Renal cortex interstitium (tissue), 15 donors: ENCODE measurements at places on chromosomes 1 and 21. TPM values are rescaled to one million over a fixed set of nuclear protein-coding genes. Genes with fewer than 3 reads are reported as not detected.

DNA sequence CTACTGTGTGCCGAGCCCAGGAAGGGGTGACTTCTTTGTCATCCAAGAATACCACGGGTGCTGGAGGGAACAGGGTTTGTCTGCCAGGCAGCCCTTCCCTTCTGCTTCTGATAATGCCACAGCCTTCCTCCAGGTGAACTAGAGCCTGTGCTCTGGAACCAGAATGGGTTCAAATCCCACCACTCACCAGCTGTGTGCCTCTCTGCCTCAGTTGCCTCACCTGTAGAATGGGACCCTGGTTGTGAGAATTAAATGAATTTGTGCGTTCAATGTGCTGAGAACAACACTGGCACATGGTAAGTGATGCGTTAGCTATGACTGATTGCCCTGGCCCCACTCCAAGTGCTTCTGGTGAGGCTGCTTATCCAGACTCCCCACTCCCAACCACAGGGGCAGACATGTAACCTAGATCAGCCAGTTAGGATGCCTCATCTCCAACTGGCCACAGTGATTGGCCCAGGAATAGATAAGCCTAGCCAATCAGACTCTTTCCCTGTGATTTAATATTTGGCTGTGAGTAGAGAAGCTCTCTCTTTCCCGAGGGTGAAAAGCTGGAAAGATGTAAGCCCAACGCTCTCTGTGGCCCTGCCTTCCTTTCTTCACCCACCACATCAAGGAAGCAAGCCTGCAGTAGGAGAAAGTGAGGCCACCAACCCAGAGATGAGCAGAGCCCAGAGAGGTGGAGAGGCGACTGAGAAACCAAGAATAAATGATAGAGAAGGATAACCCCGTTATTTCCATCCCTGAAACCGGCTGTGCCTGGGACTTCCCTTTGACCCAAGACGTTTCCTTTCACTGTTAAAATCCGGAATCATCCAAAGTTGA lies 20.8 kb upstream of the LAPTM5 start:
- DNase-seq, result no peak

- no peak for DNase-seq
Observed at GRCh38 chr1:109047339-109047738, 5.4 kb upstream of the WDR47 start.

GRCh38 chr1:99782920-99783319 lies 16.5 kb upstream of the FRRS1 start:
- DNase-seq, result no peak

DNA sequence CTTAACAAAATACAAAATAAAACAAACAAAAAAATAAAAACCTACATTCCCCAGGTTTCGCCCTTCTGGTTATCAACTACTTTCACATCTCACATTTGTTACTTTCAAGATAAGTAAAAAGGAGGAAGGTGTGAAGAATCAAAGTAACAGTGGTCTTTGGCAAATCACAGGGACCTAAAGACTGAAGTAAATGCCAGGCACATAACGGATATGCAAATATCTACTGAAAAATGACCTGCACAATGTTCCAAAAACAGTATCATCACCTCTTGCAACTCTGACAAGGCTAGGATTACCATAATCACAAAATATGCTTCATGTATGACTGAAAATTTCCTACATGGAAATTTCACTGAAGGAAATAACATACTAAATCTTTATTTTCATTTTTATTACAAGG lies 29.3 kb downstream of the COP1 start:
- DNase-seq, result no peak

GRCh38 chr1:61332196-61332753 lies 249.9 kb downstream of the NFIA start:
- DNase-seq, result no peak

DNA sequence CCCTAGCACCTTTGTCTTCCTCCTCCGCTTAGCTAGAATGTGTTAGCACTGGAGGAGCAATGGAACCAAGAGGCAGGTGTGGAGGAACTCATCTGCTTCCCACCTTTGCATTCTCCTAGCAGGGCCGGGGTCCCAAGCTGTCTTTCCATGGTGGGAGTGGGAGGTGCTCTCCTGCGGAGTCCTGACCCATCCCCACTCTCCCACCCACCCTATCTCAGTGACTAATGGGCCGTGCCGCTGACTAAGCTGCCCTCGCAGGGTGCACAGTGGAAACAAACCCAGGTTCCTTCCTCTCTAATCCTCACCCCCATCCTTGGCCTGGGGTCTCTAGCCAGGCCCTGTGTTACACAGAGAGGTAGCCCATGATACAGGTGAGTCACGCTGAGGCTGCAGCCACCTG lies 177.5 kb downstream of the HIVEP3 start:
- no peak for DNase-seq

DNA sequence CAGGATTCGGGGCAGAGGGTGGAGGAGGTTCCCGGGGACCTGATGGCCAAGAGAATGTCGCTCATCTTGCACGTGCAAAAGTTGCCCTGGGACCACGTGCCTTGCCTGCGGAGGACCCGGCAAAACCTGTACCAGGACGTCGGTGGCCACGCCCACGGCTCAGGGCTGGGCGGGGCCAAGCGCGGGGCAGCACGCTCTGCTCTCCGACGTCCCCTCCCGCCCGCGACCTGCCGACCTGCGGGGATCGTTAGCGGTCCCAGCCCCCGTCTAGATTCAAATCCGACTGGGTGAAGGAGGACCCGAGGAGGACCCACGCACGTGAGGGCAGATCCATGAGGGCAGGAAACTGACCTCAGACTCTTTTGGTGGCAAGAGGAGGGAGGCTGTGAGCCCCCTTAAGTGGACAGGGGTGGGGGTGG lies at the start of gene C1orf167:
TSS of gene C1orf167 (plus strand) at position 206 of the 419 bp plus-strand sequence. CDS start 2,208 bp downstream, outside the sequence.
- no peak for DNase-seq

- no peak for DNase-seq
Observed at GRCh38 chr1:87155170-87155569, 173.5 kb upstream of the LMO4 start.

GRCh38 chr1:206961668-206962067 lies 8.6 kb downstream of the FCAMR start:
- DNase-seq, result no peak

GRCh38 chr1:30799233-30799511 lies 41.6 kb upstream of the LAPTM5 start:
- DNase-seq, result no peak

- no peak for DNase-seq
Observed at GRCh38 chr1:169466259-169467230, 19.2 kb downstream of the SLC19A2 start.

GRCh38 chr1:183710333-183710732 lies 57.2 kb upstream of the APOBEC4 start:
- no peak for DNase-seq

DNA sequence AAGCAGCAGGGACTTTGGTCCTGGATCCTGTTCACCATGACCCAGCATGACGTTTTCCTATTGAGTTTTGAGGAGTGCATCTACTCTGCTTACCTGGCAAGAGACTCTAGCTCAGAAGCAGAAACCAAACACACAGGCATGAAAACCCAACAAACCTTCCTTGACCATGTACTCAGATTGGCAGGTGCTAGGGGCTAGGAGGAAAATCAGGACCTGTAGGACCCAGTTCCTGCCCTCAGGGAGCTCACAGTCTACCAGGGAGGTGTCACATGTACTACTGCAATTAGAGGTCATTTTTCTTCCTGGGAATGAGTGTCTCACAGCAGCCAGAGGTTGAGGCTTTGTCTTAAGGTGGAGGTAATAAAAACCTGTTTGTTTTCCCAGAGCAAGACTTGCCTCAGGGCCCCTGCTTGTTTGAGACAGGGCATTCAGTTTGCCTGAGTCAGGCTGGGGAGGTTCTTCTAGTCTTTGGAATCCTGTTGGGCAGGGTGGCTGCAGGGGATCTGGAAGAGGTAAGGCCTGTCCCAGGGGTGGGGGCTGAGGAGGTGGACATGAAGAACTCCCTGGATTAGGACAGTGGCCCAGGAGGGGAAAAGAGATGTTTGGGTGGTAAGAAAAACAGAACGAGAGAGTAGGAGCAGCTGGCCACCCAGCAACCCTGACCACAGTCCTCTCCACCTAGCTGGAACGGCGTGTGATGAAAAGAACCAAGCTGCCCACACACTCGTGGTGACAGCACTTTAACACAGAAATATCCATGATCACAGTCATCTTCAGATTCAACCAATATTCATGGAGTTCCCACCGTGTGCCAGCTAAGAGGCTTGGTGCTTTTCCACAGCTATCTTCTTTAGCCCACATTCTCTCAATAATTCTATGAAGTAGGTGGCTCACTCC lies 30.8 kb downstream of the IER5 start:
- DNase-seq, result no peak

GRCh38 chr1:154145986-154146385 lies 8.9 kb downstream of the NUP210L start:
- DNase-seq, result no peak

DNA sequence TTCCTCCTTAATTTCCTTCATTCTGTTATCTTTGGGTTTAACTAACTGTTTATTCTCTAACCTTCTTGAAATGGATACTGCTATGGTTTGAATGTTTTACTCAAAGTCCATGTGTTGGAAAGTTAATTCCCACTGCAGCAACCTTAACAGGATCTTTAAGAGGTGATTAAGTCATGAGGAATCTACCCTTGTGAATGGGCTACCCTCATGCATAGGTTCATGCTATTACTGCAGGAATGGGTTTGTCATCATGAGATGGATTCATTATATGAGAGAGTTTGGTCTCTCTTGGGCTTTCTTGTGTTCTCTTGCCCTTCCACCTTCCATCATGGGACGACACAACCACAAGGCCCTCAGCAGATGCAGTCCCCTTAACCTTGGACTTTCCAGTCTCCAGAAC lies 516.9 kb downstream of the ADGRL2 start:
- DNase-seq, result no peak

DNA sequence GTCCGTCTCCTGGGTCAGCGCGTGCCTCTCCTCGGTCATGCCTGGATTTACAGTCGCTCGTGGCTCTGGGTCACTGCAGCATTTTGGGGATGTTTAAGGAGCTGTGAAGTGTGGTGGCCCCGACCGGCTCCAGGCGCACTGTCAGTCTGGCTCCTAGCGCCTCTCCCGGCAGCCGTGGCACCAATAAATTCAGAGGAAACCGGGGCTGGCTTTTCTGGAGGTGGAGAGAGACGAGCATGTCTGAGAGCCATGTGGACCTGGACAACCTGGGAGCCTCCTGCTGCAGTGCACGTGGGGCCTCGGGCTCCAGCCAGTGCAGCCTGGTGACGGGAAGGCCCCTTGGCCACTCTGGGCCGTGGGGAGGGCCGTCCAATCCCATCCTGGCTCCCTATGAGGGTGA lies 17.1 kb downstream of the PLCH2 start:
- DNase-seq, result no peak

GRCh38 chr1:230259621-230260020 lies 166.5 kb downstream of the PGBD5 start:
- DNase-seq, result no peak

The LRRC7 gene
- 7.1 TPM for polyA plus RNA-seq

The CLCA1 gene
- polyA plus RNA-seq, result 0.03 TPM

The AMY1B gene
- polyA plus RNA-seq, result not detected

The KIAA1614 gene
- 7.5 TPM for polyA plus RNA-seq

The CFAP298 gene
- polyA plus RNA-seq, result 60.9 TPM

The CFHR2 gene
- not detected for polyA plus RNA-seq

The KRTAP19-1 gene
- not detected for polyA plus RNA-seq

The PCP4L1 gene
- polyA plus RNA-seq, result 1.7 TPM
